ENCODE measurements at places on chromosomes 6 and 20.

DNA sequence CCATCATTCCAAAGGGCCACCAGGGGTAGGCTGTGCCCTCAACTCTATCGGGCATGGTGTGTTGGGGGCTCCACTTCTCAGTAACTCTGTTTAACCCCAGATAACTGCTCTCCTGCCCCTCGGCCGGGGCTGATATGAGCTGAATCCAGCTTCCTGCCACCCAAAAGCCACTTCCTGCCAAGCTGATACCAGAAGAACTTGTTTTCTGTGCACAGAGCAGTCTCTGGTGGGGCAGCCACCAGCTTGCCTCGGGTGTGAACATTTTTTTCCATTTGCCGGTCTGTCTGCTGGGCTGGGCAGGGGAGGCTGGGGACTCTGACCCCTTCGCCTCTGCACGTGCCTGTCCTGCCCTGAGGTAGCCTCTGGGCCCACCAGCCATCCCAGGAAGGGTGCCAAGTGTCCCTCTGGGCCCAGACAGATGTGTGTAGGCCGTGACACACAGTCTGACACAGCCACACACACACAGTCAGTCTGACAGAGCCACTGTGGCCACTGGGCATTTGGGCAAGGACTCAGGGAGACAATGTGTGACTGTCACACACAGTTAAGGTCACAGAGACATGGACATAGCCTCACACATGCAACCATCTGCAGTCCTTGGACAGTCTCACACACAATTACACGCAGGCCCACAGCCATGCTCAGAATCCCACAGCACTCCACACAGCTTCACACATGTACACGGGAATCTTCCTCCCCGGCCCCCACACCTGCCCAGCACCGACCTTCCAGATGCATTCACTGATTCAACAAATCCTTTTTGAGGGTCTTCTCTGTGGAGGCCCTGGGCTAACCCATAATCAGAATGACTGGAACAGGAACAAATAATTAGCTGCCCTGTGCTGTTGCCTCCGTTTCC is 45.1 kb downstream of the NOL4L start:
- DNase-seq: no peak

GRCh38 chr6:16733085-16733484 is 28.2 kb downstream of the ATXN1 start:
- no peak for DNase-seq

DNA sequence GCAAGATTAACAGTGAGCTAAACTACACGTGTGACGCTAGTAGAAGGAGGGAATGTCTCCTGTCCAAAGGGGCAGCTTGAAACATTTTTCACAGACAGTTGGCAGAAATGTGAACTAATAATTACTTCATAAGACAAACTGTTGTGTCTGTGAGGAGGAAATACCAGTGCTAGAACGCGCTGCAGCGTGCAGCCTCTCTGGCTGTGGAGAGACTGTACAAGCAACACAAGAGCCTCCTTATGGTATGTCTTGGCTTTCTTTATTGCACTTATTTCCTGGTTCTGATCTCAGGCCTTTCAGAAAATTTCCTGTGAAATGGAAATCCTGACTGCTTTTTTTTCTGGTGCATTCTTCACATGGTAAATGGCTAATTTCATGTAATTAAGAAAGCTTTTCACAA is 25.3 kb upstream of the TIAM2 start:
- no peak for DNase-seq

DNA sequence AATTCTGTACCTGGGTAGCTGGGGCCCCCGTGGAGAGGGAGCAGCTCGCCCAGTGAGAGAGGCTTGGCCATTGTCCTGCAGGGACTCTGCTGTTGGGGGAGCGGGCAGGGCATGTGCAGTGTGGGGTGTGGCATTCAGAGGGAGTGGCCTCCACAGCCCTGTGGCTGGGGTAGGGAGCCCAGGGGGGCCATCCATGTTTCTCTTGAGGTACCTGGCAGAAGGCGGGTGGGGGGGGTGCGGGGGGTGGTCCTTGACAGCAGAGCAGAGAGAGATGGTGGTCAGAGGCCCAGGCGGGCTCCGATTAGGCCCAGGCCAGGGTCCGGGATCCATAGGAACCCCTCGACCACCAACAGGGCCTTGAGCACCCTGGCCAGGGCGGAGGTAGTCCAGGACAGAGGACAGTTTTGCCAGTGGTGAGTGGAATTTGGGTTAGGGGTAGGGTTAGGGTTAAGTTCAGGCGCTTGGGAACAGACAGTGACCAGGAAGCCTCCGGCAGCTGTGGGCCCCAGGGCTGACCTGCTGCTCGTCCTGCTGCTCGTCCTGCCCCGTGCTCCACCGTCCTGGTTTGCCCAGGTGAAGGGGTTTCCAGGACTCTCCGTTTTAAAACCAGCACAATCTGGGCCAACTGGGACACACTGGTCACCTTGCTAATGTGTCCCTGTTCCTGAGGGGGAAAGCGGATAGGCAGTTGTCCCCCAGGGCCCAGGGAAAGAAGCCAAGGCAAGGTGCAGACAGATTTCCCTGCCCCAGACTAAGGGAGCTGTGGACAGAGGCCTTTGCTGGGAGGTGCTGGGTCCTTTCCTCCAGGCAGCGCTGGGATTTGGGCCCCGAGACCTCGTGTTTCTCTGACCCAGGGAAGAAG is 24.8 kb upstream of the MYT1 start:
- DNase-seq: no peak

DNA sequence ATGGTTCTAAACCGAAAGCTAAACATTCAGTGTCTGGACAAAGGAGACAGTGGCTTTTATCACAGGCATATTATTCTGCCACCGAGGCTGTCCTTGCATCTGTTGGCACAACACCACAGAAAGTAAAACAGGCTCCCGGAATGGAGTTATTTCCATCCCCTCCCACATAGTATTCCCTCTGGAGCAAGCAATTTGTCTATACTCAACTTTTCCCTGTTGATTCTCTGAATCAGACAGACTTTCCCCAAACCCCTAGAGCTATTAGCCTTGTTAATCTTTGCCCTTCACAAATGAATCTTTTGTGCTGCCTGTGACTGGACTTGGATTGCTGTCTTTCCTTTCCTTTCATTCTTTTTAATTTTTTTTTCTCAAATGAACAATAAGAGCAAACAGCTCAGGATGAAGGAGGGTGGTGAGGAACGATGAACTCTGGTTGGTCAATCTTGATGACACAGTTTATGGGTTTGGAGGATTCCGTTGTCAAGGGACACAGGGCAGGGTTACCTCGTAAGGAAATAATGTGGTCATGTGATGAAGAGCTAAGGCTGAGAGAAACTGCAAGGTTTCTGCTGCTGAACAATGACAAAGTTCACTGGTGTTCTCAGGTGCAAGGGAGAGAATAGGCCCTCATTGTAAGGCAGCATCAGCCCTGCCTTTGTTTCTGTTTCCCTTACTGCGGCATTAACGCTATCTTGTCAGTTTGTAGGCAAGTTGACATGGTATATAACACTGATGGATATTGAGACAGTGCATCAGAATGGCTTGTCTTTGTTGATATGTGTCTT is 275.0 kb upstream of the BMP2 start:
- DNase-seq: peak; percentile 3

GRCh38 chr20:431012-431904 is 23.2 kb downstream of the RBCK1 start:
- DNase-seq: peak; percentile 73

GRCh38 chr20:53872561-53873229 is 197.7 kb downstream of the BCAS1 start:
- DNase-seq: no peak

DNA sequence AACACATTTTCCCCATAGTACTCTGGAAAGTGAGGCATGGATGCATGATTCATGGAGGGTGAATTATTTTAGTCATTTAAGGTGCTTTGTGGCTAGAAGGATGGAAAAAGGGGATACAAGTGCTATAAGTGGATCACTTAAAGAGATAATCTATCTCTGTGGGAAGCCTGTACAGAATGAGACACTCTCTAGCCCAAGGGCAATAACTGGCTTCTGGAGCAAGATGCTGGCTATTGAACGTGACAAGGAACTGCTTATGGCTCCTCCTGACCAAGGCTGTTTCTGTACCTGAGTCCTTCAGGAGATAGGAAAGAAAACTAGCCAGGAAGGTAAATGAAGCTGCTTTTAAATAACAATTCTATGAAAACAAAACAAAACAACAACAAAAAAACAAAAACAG is 590.7 kb downstream of the EYS start:
- DNase-seq: no peak

DNA sequence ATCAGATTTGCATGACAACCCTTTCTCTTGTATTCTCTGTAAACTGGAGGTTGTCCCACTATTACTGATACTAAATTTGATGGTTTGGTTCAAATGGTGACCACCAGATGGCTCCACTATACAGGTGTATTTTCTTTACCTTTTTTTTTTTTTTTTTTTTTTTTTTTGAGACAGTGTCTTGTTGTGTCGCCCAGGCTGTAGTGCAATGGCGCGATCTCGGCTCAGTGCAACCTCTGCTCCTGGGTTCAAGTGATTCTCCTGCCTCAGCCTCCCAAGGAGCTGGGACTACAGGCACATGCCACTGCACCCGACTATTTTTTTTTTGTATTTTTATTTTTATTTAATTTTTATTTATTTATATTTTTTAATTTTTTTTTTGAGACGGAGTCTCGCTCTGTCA is 6.6 kb upstream of the WTAP start:
- no peak for DNase-seq

- DNase-seq: no peak
Measured at GRCh38 chr20:51788822-51789221, 13.5 kb downstream of the SALL4 start.

- no peak for DNase-seq
Measured at GRCh38 chr6:15423286-15423993, 177.6 kb downstream of the JARID2 start.

DNA sequence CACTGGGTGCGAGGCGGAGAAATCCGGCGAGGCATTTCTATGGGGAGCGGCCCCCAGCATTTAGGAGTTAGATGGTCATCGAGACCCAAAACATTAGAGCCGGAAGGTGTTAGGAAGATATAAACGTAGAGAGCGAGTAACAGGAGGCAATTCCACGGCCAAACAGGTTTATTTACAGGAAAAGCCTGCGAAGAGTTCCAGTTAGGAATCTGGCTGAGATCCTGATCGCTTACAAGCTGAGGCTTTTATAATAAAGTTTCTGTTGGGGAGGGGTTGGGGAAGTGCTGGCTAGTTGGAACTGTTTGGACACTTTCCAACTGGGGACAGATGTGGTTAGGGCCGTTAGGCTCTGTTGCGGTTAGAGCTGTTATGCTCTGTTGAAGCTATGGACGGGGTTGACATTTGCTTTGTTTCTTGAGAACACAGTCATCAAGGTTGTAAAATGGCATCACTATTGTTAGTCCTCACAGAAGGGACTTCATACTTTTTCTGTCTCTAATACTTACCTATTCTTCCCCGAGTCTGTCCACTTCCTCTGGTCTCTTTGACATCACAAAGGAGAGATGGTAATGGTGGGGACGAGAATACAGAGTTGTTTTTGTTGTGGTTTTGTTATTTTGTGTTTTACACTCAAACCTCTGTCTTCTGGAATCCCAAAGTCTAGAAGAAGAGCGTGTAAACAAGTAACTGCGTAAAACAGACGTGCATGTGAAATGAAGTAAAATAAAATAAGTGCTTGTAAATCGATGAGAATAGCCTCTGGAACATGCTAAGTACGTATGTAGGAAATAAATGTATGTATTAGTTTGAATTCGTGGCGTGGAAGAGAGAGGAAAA is 554 bp upstream of the ZSCAN31 start:
- no peak for DNase-seq

- no peak for DNase-seq
Measured at GRCh38 chr6:140320081-140321080, 945.9 kb upstream of the CITED2 start.

DNA sequence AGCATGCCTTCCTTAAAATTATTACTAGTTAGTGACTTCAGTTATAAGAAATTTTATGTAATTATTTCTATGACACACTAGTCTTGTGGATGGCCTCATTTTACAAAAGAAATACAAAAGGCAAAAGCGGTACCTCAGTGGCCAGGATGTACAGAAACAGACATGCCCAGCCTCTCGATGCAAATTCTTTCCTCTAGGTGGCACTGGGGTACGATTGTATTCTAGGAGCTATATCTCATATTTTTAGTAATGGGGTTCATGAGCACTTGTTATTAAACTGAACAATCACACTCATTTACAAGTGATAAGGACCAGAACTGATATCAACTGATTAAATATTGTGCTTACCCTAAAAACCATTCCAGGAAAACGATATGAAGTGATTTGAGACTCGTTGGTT is 59.8 kb downstream of the SOD2 start:
- DNase-seq: no peak

GRCh38 chr6:38503032-38503773 is 136.5 kb downstream of the BTBD9 start:
- no peak for DNase-seq

GRCh38 chr6:15358579-15359327 is 112.9 kb downstream of the JARID2 start:
- DNase-seq: no peak

GRCh38 chr6:72861935-72862432 is 240.1 kb downstream of the KCNQ5 start:
- DNase-seq: no peak

DNA sequence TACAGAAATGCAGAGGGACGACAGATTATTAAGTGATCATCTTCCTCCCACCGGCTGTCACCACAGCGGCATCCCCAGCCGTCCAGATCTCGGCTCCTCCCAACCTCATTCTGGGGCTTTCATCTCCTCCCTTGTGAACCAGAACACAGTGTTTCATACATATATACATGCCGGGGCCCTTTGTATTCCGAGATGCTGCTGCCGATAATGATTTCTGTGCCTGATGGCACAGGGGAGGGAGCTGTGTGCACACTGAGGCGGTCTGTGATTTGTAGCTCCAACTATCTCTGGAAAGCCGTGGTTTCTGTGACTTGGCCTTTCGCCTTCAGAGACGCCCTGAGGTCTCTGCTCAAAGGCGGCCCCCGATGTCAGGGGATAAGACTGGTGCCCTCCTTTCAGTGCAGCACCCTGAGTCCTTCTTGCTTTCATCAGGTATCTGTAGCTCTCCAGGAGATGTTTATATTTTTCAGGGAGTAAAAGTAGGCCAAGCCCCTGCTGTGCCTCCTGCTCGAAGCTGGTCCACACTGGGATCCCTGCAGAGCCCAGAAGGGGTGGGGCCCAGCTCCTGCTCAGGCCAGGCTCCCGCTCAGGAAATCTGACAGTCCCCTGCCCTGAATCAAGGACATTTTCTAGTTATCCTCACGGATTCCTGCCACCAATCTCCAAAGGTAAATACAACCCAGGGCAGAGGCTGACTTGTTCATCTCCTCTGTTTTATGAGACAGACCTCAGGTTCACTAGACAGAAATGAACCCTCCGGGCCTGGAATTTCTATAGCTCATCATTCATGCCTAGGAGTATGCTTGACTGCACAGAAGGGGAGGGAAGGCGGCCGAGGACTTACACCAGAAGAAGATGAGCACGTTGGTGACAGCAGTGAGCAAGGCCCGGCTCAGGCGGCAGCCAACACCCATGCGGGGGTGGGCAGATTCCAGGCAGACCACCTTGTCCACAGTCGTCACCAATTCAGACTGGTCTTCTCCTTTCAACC is 11.2 kb downstream of the LEMD2 start:
- DNase-seq: no peak

GRCh38 chr6:114200891-114201290 is 141.9 kb downstream of the HS3ST5 start:
- DNase-seq: no peak
